ENCODE measurements at places on chromosomes 2 and 18.

GRCh38 chr2:230124235-230124634 is 55.5 kb upstream of the SLC16A14 start:
- DNase-seq, result no peak

DNA sequence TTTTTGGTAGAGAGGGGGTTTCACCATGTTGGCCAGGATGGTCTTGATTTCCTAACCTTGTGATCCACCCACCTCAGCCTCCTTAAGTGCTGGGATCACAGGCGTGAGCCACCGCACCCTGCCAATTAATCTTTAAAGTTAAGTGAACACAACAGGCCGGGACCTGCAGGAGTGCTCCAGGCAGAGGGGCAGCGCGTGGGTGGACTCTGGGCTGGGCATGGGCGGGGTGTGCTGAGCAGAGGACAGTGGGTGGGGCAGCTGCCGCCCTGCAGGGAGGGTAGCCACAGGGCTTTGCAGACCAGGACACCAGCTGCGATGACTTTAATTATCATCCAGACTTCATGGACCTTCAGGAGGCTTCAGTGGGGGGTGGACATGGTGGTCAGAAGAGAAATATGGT is 8.8 kb upstream of the GPR148 start:
- DNase-seq, result no peak

GRCh38 chr2:46393347-46393820 is 86.0 kb upstream of the TMEM247 start:
- no peak for DNase-seq

GRCh38 chr2:15511686-15512085 is 49.4 kb downstream of the NBAS start:
- peak; percentile 0 for DNase-seq

DNA sequence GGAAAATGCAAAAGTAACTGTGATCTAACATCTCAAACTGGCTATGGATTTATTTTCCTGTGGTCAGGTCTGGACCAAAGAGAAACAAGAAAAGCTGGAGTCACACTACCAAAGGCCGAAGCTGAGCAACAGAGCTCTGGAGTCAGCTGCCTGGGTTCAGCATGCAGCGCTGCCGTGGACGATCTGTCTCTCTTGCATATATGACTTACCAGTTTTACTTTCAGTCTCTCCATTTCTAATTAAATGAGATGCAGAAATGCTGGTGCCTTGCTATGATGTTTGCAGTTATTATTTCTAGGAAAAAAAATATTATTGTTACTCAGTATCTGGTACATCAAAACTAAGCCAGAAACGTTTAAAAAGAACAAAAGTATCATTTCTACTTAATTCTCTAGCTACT is 813.2 kb downstream of the RNF144A start:
- DNase-seq, result no peak

GRCh38 chr2:96065381-96065930 is 30.7 kb upstream of the GPAT2 start:
- no peak for DNase-seq

- peak; percentile 71 for DNase-seq
Observed at GRCh38 chr18:77059294-77059916, 73.2 kb downstream of the MBP start.

- peak; percentile 63 for DNase-seq
Observed at GRCh38 chr2:65076345-65076710, 20.1 kb downstream of the CEP68 start.
